ENCODE measurements at places on chromosomes 16 and 17.

DNA sequence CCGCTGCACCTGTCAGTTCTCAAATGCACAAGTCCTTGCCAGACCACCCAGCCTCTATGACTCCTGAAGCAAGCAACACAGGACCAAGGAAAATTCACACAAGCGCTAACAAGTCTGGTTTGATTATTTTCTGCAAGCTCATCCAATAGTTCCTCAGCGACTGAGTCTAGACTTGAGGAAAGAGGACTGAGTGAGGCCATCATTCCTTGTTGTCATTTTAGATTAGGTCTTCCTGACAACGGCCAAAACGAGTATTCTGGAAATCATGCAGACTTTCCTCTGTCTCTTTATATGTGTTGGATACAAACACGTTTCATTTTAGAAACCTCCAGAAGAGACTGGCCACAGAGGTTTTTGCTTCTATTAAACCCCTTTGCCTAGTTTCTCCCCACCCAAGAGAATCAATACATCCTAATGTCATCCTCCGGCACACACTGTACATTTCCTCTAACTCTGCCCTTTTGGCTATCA is 561 bp downstream of the CCDC47 start:
- DNase-seq = peak; percentile 22

GRCh38 chr17:5237541-5238016 is 2.9 kb upstream of the SCIMP start:
- DNase-seq = no peak

- DNase-seq = no peak
Measured at GRCh38 chr17:6346986-6347385, 87.9 kb downstream of the AIPL1 start.

- DNase-seq = no peak
Measured at GRCh38 chr17:51685287-51685909, 425.1 kb downstream of the UTP18 start.

DNA sequence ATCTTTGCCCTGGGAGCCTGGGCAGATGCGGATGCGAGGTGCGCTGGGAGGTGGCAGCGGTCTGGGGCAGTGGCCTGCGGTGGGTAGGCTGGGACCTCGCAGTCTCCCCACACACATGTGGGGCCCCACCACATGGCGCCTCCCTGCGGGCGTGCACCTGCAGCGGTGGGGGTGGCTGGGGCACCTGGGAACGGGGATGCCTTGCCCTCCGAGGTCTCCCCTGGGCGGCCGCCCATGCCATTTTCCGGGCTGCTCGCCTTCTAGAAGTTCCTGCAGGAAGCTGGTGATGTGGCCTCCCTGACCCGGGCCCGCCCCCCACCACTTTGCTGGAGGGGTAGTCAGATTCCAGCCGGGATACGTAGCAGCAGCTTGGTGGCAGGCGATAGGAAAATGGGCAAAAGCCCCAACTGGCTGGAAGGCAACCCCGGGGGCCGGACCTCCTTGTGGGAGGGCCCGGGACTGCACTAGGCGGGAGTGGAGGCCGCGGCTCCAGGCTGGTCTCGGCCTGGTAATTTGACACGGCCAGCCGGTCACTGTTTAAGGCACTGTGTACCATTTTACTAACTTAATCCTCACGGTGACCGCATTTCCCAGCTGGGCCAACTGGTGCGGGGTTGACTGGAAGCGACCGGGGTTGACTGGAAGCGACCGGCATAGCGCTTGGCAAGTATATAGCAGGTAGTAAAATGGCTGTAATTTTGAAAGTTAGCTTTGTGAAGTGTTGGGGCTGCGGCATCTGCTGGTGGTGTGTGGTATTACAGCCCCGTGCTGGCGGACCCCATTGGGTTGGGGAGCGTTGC is 38.5 kb downstream of the IGF2BP1 start:
- peak; percentile 57 for DNase-seq

DNA sequence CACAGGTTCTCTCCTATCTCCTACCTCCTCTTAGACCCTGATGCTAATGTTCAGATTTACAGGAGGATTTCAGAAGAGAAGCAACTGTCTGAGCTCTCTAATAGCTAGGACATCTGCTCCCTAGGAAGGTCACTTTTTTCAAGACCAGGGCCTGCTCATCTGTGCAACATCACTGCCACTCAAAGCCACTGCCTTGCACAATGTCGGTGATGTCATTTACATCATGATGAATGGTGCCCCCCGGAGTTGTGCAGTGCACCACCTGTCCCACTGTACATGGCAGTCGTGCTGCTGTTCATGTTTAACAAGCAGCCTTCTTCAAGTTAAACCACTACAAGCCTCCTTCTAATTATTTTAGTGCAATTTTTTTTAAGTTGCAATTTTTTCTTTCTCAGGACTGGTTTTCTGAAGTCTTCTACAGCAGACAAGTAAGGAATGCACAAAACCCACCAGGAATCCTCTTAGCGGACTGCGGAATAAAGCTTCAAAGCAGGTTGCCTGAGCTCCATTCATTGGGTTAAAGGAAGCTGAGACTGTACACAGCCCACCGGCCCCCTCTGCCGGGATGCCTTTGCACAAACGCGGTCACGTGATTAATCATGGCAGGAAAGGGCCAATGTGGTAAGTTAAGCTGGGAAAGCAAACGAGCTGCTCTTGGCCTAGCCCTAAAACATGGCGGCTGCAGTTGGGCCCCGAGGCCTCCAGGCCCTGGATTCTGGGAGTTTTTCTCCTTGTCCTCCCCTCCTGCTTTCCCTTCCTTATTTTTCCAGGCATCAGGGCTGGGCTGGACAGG is 74.1 kb downstream of the MYH11 start:
- DNase-seq = no peak

GRCh38 chr17:29138971-29139691 is 41.1 kb downstream of the MYO18A start:
- DNase-seq = no peak

- DNase-seq = no peak
Measured at GRCh38 chr17:27454089-27454488, 2.2 kb upstream of the KSR1 start.

- DNase-seq = no peak
Measured at GRCh38 chr17:48641541-48642058, 15.4 kb upstream of the HOXB9 start.

DNA sequence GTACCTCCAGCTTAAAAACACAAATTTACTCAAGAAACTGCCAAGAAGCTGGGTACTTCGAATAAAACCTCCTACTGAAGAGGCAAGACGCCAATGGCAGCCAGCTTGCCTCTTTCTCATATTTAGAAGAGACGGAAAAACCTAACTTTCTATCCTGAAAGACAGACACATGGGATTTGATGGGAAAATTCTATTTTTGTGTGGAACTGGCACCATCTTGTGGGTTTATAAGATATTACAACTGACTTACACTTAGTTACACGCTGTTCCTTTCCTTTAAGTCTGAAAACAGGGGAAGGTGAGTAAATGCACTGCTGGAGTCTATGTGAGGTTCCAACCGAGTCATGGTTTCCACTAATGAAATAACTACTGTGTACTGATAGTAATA is 10.3 kb downstream of the ZNF18 start:
- peak; percentile 44 for DNase-seq

- DNase-seq = no peak
Measured at GRCh38 chr17:73121506-73121905, 29.0 kb upstream of the SLC39A11 start.

- peak; percentile 44 for DNase-seq
Measured at GRCh38 chr17:7515911-7516610, 31.9 kb downstream of the POLR2A start.

- peak; percentile 68 for DNase-seq
Measured at GRCh38 chr17:8019665-8020650, 17.5 kb downstream of the GUCY2D start.

DNA sequence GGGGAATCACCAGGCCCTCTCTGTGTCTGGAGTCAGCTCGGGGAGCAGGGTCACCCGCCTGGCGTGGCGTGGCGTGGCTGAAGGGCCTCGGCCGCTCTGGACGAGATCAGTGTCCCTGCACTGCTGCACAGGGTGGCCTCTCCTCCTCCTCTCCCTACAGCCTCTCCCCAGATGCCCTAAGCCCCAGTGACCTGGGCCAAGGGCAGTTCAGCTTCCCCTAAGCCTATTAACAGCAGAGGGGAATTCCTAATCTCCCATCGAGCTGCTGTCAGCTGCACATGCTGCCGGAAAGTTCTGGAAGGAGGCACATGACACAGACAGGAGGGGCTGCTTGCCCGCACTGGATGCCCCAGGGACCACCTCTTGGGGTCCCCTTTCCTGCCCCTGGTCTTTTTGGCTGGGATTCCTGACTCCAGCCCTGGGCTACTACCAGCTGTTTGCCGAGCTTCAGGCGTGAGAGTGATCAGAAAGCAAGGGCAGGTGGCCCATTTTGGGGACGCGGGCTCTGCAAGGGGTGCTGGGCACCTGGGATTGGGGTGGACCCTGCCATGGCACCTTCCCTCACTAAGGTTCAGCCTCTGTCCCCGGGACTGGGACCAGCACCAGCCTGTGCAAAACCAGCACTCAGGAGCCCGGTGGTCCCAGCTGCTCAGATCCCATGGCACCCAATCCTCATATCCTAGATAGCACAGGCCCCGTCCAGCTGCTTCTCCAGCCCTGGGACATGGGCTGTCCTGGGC is 794 bp downstream of the PDE6G start:
- DNase-seq = no peak

GRCh38 chr17:41734139-41734948 is at the start of gene HAP1:
TSS of gene HAP1 (minus strand) at chr17:41734643. CDS start at chr17:41734634, 9 bp downstream.
- no peak for DNase-seq

GRCh38 chr17:82232322-82232820 is 3.5 kb downstream of the SLC16A3 start:
- no peak for DNase-seq

All from kidney glomerular epithelial cell (primary cell).